Neural crest cell (in vitro differentiated cells): ENCODE measurements at places on chromosomes 5 and 9. TPM values are rescaled to one million over a fixed set of nuclear protein-coding genes. Genes with fewer than 3 reads are reported as not detected.

- H3K36me3 ChIP-seq: no peaks in the 10 kb centered on the region
- peaks cover 27% of the 10 kb centered on the region for H3K27me3 ChIP-seq
- peak within 1 kb of the TSS; percentile 95 for H3K4me3 ChIP-seq
These were observed at the start of gene SERINC5 for GRCh38 chr5:80255811-80256712. Gene SERINC5 (minus strand): TSS chr5:80256048. CDS start chr5:80255922, 126 bp downstream.

DNA sequence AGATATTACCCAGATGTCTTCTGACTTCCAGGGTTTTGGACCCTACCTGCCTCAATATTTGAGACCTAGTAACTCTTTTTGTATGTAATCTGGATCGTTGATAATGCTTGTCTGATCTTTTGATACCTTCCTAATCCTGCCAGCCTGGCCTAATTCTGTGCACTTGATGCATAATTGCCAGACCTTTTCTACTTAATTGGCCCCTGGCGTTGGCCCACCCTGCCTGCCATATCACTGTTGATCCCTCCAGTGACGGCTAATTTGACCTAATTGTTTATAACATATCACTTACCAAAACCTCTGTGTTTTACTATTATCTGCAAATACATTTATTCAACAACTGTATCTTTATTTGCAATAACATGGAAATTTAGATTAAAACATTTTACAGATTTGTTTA, 49.0 kb downstream of the SLC44A1 start:
- H3K27me3 ChIP-seq: no peaks in the 10 kb centered on the region
- H3K36me3 ChIP-seq: no peaks in the 10 kb centered on the region
- H3K4me1 ChIP-seq: peaks cover 28% of the 10 kb centered on the region
- no peak overlapping the region for H3K4me3 ChIP-seq
- H3K27ac ChIP-seq: no peak overlapping the region

DNA sequence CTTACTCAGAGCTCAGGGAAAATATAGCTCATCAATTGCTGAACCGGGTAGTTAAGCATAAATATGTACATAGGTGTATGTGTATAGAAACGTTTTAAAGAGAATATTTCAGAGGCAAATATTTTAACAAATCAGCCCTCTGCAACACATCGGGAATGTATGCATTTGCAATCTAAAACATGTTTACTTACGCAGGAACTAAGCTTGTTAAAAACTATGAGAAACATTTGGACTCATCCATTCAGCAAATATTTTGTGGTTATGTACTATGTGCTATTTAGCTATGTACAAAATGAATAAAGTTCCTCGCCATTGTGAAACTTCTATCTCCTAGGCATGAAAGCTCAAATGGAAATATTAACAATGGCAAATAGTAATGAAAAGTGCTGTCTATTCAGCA, 469.9 kb downstream of the ARHGEF28 start:
- no peaks in the 10 kb centered on the region for H3K36me3 ChIP-seq
- H3K4me1 ChIP-seq: no peaks in the 10 kb centered on the region
- no peak for DNase-seq
- no peak overlapping the region for H3K4me3 ChIP-seq

DNA sequence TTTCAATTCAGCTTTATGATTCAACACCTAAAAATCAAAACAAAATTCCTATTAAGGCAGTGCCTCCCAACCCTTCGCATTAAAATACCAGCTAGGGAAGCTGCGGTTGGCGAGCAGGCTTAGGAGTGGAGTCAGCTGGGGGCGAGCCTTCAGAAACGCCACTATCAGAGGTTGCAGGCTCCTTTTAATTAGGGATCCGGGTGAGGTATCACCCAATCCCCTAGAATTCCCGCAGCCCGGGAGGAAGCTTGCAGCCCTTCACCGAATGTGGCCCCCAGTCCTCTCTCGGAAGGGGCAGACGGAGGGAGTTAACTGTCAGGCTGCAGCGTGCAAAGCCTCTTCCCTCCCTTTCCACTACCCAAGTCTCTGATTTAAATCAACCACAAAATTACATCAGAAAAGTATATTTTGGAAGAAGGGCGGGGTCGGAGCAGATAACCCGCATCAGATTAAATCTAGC, 1.7 kb downstream of the STC2 start:
- H3K36me3 ChIP-seq: no peaks in the 10 kb centered on the region
- H3K27ac ChIP-seq: no peak overlapping the region
- H3K4me3 ChIP-seq: peak overlapping the region; percentile 89
- H3K27me3 ChIP-seq: peaks cover 92% of the 10 kb centered on the region

GRCh38 chr5:54611290-54611951, 93.9 kb downstream of the SNX18 start:
- H3K4me1 ChIP-seq: no peaks in the 10 kb centered on the region
- no peak for DNase-seq
- no peaks in the 10 kb centered on the region for H3K27me3 ChIP-seq
- H3K36me3 ChIP-seq: no peaks in the 10 kb centered on the region
- H3K4me3 ChIP-seq: no peak overlapping the region
- H3K27ac ChIP-seq: no peak overlapping the region

GRCh38 chr9:111533099-111533790, 8.3 kb downstream of the ZNF483 start:
- H3K4me3 ChIP-seq: no peak overlapping the region
- peaks cover 54% of the 10 kb centered on the region for H3K36me3 ChIP-seq
- H3K4me1 ChIP-seq: peaks cover 12% of the 10 kb centered on the region
- H3K27ac ChIP-seq: no peak overlapping the region
- no peak for DNase-seq

Gene CAST
- 50.3 and 50.7 TPM in 2 replicates for total RNA-seq

Gene HINT1
- 258 and 264 TPM in 2 replicates for total RNA-seq
